Hypothalamus (tissue), 51 donors: ENCODE measurements at places on chromosomes 7 and 10.
A peak's percentile ranks its signal among the peaks of the same experiment; 100 is the strongest.

GRCh38 chr7:45660201-45660900 lies 86.2 kb downstream of the ADCY1 start:
- no peak for DNase-seq

- no peak for DNase-seq
Measured at GRCh38 chr10:60575105-60575504, 185.4 kb upstream of the ANK3 start.

DNA sequence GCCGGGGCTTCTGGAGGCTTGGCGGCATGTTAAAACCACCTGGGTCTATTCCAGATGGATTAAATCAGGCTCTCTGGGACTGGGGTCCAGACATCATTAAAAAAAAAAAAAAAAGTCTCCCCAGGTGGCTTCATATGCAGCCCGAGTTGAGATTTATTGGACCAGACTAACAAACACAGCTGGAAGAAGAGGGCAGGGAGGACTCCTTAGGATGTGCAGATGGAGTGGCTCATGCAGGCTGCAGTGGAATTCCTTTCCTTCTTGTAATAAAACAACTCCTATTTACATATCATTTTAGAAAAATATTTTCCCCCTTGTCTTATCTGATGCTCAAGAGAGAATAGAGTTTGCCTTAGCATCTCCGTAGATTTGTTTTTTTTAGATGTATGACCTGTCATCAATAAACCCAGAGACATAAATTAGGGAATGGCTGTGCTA lies 238.1 kb downstream of the CAMK1D start:
- DNase-seq, result no peak

GRCh38 chr10:44965104-44965503 lies 5.5 kb downstream of the RASSF4 start:
- DNase-seq, result no peak

GRCh38 chr7:37281368-37282092 lies 167.1 kb downstream of the ELMO1 start:
- peak; percentile 69 for DNase-seq

GRCh38 chr7:1798191-1798590 lies 128.1 kb downstream of the ELFN1 start:
- DNase-seq, result no peak

DNA sequence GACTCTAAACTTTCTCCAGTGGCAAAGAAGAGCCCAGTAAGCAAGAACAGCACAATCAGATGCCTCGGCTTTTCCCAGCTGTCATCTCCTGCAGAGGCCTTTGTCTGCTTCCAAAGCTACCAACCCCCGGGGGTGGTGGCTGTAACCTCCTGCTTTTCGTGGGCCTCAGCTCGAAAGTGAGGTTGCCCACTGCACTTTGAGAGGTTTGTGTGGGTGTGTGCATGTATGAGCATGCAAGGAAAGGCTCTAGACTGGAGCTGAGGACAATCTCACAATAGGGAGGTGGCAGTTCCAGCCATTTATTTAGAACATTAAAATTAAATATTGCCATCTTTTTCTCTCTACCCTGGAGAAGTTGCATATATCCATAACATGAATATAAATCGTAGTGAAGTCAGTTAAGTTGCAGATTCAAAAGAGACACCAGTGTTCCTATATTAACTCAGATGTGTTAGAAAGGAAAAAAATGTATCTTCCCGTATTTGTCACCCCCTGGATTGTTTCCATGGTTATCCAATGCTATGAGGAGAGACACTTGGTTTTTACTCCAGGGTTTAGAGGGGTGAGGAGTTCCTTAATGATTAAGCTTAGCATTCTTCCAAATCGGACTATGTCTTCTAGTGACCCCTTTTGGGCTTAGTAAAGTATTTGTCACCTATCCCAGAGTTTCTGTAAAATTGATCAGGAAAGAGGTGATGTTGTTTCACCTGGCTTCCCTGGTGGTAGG lies 781.1 kb downstream of the INHBA start:
- DNase-seq, result no peak

DNA sequence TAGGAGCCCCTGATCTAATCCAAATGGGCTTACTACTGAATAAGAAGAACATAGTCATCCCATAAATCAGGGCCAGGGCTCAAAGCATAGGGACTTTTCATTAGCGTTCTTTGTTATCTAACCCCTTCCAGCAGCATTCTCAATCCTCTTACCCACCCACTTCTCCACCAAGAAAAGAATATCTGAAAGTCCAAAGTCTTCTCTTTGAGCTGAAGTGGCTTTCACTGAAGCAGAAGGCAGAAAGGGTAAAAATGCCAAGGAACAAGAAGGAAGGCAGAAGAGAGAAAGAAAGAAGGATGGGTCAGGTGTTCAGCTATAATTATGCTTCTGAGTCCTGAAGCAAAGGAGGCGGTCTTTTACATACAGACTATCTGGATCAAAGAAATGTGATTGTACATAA lies 10.2 kb downstream of the TRPV5 start:
- no peak for DNase-seq

DNA sequence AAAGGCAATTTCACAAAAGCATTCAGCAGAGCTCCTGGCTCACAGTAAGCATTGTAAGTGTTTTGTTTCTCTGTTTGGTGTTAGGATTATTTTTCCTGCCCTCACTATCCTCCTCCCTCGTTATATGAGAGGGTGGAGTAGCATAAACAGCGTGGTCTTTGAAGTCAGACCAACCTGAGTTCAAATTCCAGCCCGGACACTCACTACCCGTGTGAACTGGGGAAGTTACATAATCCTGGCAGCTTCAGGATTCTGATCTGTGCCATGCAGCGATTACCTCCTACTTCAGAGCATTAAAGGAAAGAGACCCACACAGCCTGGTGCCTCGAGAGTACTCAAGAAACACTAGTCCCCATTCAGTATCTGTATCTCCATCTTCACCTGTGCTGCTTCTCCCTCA lies 386.5 kb downstream of the INHBA start:
- no peak for DNase-seq

DNA sequence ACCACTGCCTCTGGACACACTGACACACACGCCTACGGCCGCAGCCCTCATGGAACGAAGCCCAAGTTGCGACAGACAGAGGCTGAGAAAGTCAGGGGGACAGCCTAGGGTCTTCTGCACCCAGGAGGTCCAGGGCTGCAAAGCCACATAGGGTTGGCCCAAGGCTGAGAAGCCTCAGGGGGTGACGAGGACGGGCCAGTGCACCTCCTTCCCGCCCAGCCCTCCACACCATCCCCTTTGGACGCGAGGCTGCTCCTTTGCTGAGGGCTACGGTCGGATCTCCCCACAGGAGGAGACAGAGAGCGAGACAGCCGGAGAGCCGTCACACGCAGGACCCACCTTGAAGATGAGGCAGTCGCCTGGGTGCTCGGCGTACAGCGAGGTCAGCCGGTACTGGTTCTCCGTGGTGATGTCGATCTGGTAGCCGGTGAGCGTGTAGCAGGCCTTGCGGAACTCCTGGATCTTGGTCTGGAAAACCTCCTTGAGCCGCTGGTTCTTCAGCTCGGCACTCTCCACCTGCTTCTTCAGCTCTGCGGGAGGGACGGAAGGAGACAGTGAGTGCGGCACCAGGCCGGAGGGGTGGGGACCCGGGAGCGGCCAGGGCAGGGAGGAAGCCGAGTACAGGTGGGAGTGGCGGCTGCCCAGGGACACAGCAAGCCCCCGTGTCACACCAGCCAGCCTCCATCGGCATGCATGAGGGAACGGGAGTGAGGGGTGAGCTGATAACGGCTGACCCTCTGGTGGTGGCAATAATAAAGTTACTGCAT lies 228.0 kb downstream of the ELFN1 start:
- no peak for DNase-seq

DNA sequence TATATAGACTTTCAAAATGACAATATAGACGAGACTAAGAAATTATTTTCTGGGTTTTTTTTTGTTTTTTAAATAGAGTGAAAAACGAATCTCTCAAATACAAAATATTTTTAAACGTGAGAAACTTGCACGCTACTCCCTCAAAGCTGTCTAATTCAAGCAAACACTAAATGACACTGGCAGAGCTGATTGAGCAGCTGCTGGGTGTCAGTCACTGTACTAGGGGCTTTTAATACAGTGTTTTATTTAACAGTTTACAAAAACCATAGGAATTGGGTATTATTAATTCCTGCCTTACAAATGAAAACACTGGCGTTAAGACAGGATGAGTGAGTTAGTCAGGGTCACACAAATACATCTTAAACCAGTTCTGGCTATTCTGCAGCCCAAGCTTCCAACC lies 1209.6 kb upstream of the C7orf33 start:
- DNase-seq, result no peak

GRCh38 chr10:74909670-74910069 lies 83.3 kb downstream of the KAT6B start:
- no peak for DNase-seq

DNA sequence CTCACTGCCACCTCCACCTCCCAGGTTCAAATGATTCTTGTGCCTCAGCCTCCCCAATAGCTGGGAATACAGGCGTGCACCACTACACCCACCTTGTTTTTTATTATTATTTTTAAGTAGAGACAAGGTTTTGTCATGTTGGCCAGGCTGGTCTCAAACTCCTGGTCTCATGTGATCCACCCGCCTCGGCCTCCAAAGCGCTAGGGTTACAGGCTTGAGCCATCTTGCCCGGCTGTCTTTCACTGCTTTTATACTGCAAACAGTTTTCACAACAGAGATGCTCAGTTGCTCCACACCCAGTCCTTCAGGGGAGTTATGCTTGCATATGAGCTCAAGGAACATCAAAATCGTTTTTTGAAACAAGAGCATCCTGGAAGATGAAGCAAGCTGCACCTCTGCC lies 1.3 kb upstream of the PRR15 start:
- no peak for DNase-seq

- DNase-seq, result no peak
Measured at GRCh38 chr7:32206987-32207386, 136.8 kb upstream of the PDE1C start.

DNA sequence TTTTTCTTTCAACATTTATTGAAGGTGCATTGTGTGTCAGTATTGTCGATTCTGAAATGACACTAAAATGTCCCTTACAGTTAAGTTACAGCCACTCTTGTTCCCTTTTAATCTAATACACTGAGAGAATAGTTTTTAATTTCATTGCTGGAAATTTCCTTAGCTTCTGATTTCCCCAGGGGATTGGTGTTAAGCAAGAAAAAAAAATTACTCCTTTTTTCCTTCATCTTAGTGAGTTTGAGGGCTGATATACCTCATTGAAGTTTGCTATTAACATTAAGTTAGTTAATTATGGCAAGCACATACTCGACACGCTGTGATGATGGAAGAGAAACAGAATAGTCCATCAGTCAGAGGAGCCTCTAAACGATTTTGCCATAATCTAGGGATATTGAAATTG lies 57.0 kb upstream of the EXOC4 start:
- no peak for DNase-seq

- no peak for DNase-seq
Measured at GRCh38 chr7:113367041-113367586, 248.8 kb upstream of the SMIM30 start.

- DNase-seq, result no peak
Measured at GRCh38 chr10:105284476-105285215, 643.6 kb downstream of the SORCS3 start.

DNA sequence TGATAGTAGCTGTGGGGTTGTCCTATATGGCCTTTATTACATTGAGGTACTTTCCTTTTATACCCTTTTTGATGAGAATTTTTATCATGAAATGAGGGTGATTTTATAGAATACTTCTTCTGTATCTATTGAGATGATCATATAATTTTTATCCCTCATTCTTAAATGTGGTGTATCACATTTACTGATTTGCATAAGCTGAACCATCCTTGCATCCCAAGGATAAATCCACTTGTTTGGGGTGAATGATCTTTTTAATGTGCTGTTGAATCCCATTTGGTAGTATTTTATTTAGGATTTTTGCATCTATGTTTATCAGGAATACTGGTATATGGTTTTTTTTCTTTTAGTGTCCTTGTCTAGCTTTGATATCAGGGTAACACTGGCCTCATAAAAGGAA lies 84.5 kb upstream of the IL6 start:
- no peak for DNase-seq

GRCh38 chr7:139181404-139181803 lies 49.6 kb upstream of the UBN2 start:
- no peak for DNase-seq

GRCh38 chr10:47402641-47403301 lies 18.7 kb upstream of the ZNF488 start:
- DNase-seq, result no peak

DNA sequence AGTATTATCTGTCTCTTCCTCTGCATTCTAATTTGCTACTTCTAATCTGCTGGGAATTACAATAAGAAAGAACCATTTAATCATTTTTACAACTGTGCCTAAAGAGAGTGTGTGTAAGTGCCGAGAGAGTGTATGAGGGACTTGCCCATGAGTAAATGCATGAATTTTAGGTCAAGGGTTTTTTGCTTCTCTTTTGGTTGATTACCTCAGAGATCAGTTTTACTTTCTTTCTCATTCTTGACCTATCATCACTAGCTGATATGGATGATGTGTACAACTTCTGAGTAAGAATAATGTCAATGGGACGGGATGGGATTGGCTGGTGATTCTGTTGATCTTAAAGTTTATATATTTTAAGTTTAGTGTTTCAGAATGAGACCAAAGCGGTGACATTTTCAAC lies 47.8 kb downstream of the IKZF1 start:
- DNase-seq, result no peak

GRCh38 chr7:93196336-93196735 lies 29.9 kb downstream of the HEPACAM2 start:
- no peak for DNase-seq
